ENCODE measurements at places on chromosomes 13 and 19. TPM values are rescaled to one million over a fixed set of nuclear protein-coding genes. Genes with fewer than 3 reads are reported as not detected.

- DNase-seq, result no peak
Observed at GRCh38 chr19:17739121-17739875, 12.0 kb upstream of the FCHO1 start.

GRCh38 chr13:94464771-94465170 lies 14.7 kb downstream of the DCT start:
- no peak for DNase-seq

GRCh38 chr13:45538382-45538781 lies 73.6 kb downstream of the COG3 start:
- no peak for DNase-seq

The CEACAM19 gene
- not detected for total RNA-seq

The PRTN3 gene
- total RNA-seq, result not detected

The PRPF31 gene
- 57.8 TPM for total RNA-seq
